AG08395 (cell line): ENCODE measurements at places on chromosomes 1 and 21.
A peak's percentile ranks its signal among the peaks of the same experiment; 100 is the strongest.

GRCh38 chr1:15248216-15248615 is 1.2 kb downstream of the FHAD1 start:
- no peak for DNase-seq

GRCh38 chr1:21594935-21595897 is 73.9 kb downstream of the RAP1GAP start:
- peak; percentile 70 for DNase-seq

DNA sequence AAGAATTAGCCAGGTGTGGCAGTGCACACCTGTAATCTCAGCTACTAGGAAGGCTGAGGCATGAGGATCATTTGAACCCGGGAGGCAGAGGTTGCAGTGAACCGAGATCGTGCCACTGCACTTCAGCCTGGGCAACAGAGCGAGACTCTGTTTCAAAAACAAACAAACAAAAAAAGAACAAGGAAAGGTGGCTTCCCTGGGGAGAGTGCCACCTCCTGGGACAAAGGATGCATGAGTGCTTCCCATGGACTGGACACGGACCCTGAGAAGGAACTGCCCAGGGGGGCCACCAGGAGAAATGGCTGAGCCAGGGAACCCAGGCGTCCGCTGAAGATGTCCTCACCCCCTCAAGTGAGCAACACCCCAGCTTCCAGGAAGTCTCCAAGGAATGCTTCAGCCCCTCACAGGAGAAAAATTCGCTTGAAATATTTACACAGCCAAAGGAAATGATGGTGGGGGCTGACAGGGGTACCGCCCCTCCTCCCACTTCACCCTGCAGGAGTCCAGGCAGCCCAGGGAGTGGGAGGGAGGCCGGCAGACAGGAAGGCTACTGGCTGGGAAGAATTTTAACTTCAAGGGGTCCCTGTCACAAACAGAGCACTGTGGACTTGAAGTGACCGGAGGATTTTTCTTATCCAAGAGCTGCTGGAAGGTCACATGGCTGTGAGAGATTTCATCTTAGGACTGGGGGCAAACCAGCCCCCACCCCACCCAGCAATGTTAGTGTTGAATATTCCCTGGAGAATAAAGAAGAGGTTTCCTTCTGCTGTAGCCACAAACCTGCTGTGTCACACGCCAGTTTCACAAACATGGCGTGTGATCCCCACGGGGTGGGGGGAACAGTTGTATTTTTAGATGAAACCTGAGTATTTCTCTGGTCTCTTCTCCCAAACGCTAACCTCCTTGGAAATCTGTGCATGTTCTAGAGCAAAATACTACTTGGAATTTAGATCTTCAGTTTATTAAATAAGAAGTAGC is 90.8 kb upstream of the SLC25A33 start:
- DNase-seq: no peak

GRCh38 chr1:39642796-39643195 is 3.4 kb upstream of the HEYL start:
- peak; percentile 67 for DNase-seq

DNA sequence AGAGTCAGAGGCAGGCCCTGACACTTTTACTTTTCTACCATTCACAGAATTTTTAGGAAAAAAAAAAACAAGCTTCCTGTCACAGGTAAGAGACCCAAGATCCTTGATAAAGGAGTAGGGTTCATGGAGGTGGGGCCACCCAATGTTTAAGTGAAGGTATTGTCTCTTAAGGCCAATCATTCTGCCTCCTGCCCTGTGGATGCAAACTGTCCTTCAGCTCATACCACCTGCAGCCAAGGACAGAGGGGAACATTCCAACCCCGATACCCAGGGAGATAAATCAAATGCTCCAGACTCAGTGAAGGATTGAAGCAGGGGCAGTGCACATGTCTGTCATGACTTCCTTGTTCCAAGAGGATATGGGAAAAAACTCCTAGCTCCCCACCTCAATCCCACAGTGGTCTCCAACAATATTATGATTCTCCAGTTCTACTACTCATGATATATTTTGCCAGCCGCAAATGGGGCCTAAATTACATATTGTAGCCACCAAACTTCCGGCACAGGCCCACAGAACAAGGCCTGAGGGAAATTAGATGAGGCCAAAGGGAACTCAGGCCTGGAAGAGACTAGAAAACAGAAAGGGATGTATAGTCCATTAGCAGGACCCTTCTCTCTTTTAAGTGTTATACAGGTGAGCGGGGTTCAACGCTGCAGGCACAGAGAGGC is 59.5 kb downstream of the TRABD2B start:
- DNase-seq: no peak

DNA sequence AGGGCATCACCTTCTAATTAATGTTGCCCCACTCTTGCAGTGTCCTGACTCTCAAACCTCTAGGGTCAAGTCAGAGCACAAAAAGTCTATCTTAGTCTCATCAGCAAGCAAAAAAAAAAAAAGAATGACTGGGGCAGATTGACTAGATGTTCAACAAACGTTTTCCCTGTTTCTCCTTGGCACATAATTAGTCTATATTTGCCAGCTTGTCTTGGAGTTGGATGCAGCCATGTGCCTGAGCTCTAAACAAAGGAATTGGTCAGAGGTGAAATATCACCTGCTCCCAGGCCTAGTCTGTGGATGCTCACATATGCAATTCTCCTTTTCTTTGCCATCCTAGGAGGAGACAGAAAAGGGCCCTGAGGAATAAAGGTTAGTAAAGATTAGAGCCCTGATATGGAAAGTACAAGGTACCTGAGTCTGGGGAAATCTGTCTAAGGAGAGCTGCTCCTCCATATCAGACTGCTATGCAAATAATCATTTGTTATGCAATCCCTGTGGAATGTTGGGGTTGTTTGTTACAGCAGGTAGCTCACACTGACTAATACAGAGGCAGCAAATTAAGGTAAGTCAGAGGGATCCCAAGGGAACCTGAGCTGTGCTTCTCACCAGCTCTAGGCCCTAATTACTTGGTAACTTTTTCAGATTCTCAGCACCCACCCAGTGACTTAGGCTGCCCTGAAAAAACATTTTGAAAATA is 130.8 kb downstream of the BRINP2 start:
- no peak for DNase-seq

GRCh38 chr1:35481229-35481628 is 76.0 kb downstream of the KIAA0319L start:
- no peak for DNase-seq
